ENCODE measurements at places on chromosomes 1 and 21. TPM values are rescaled to one million over a fixed set of nuclear protein-coding genes. Genes with fewer than 3 reads are reported as not detected.

DNA sequence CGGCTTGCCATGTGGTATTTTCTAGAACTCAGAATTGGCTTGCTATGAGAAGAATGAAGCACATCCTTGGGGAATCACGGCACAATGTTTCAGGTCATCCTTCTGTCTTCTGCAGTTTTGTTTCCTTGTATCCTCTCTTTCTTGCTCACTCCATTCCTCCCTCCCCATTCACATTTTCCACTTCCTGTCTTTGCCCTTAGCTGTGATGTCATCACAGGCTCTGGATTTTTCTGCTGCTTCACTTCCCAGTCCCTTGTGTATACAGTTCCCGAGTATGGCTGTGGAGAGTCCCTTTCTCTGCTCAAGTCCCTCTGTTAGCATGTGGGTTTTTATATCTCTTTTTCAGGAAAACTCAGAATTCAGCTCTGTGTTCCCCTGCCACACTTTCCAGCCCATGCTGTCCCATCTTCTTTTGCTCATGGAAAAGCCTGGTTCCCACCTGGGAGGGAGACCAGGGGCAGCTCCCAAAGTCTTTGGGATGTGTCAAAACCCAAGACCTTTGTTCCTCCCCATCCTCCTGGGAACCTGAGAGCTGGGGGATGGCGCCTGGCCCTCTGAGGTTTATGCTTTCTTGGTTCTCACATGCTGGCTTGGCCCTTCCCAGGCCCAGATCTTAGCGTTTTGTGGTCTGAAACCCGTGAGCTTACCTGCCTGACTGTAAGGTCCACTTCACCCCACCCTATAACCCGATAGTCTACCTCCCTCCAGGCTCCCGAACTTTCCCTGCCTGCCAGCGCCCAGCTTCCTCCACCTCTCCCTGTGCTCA lies 4.8 kb upstream of the RGS16 start:
- DNase-seq = no peak

PAPPA2 gene
- total RNA-seq = 0.47 TPM

GRCh38 chr1:230923176-230923575 lies 54.9 kb upstream of the C1orf198 start:
- DNase-seq = no peak

DNA sequence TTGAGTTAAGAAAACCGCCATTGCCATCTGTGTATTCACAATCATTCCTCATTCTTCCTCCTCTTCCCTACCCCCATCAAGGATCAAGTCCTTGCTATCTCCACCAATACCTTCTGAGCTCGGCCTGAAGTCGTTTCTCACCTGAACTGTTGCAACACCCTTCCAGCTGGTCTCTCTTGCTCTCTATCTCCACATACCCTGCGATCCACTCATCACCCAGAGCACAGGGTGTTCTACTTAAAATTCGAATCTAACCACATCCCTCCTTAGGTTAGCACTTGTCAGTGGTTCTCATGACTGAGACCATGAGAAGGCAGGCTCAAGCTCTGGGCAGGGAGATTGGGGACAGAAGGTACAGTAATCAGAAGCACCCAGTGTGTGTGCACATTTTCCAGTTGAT lies 4.6 kb downstream of the IVL start:
- DNase-seq = no peak
